ENCODE measurements at places on chromosomes 5 and 9.

- no peak for DNase-seq
Measured at GRCh38 chr5:39427229-39427628, 2.4 kb upstream of the DAB2 start.

DNA sequence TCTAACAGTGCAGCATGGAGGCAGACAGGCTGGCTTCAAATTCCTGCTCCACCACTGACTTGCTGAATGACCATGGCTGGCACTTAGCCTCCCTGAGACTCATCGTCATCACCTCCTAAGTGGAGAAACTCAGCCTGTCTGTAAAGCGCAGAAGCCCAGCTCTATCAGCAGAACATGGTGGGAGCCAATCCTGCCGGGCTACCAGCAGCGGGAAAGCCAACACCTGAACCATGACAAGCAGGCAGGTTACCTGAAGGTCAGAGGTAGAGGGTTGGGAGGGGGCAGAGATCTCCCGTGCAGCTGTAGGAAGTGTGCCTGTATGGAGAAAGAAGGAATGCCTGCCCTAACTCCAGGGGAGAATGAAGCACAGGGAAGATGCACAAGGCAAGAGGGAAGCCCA, 72.6 kb upstream of the LRRTM2 start:
- no peak for DNase-seq

DNA sequence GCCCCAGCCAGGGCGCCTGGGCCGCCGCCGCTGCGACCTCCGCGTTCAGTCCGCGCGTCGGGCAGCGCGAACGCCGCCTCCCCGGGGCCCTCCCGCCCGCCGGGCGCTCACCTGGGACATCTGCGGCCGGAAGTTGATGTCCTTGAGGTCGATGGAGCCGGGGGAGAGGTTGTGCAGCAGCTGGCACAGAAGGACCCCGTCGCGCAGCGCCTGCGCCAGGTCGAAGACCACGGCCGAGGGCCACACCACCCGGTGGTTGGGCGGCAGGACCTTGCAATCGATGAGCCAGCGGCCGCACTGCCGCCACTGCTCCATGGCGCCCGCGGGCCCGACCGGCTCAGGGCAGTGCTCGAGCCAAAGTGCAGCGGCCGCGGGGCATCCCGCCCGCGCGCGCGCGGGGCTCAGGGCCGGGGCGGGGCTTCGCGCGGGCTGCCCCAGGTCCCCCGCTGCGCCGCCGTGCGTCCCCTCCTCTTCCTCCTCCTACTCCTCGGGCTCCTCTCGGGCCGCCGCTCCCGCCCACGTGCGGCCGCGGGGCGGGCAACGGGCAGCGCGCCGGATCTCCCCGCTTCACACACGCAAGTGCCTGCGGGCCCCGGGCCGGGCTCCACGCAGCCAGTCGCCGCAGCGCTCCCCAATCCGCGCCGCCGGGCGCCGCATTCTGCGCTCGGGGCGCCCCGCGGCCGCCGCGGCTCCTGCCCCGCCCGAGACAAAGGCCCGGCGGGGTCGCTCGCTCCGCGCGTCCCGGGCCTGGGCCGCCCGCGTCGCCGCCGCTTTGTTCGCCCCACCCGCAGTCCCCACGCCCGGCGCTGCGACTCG, at the start of gene VAV2:
TSS of gene VAV2 (minus strand) at position 361 of the 816 bp plus-strand sequence. CDS start at position 315, 46 bp downstream.
- DNase-seq: no peak

DNA sequence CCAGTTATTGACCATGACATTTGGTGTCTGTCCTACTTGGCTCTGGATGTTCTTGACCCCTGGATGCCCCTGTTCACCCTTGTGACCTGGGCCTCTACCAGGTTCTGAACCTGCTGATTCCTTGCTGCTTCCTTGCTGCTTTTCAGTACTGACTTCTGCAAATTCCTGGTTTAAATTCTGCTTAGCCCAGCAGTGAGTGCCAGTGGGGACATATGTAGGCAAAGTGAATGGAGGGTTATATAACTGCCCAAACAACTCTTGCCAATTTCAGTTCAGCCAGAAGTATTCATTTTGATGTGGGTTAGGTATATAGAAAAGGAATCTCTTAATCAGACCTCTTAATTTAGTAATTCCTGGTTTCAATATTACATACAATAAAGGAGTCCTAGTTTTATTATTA, 220.6 kb downstream of the TAF11L14 start:
- DNase-seq: peak; percentile 12

DNA sequence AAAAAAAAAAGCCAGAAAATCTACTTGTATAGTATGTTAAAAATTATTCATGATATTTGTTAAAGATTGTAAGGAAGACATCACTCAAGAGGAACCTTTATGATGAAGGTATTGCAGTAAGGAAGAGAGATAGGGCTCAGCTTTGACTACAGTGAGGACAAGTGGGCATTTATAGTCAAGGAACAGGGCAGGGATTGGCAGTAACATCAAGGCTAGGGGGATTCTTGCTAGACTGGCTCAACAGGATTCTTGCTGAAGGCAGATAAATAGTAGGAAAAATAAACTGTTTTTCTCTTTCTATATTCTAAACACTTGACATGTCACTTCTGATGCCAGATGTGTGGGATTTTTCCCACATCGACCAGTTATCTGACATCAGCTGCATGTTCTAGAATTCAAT, 96.7 kb downstream of the ITGA1 start:
- no peak for DNase-seq

DNA sequence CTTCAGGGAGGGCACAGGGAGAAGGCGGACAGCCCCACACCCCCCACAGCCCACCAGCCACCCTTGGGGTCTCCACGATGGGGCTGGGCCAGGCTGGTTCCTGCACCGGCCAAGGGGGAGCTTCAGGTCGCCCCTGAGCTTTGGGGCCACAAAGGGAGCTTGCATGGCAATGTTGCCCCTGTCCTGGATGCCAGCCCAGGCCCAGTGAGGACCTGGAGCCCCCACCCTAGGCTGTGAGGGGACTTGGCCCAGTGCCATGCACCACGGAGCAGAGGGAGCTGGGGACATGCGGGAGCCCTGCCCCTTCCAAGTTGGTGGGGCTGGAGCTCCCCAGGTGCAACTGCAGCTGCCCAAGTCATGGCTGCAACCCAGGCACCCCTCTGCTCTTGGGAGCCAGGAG, 18.4 kb downstream of the TMEM38B start:
- no peak for DNase-seq

GRCh38 chr9:117526674-117527073, 111.8 kb upstream of the ASTN2 start:
- DNase-seq: no peak

DNA sequence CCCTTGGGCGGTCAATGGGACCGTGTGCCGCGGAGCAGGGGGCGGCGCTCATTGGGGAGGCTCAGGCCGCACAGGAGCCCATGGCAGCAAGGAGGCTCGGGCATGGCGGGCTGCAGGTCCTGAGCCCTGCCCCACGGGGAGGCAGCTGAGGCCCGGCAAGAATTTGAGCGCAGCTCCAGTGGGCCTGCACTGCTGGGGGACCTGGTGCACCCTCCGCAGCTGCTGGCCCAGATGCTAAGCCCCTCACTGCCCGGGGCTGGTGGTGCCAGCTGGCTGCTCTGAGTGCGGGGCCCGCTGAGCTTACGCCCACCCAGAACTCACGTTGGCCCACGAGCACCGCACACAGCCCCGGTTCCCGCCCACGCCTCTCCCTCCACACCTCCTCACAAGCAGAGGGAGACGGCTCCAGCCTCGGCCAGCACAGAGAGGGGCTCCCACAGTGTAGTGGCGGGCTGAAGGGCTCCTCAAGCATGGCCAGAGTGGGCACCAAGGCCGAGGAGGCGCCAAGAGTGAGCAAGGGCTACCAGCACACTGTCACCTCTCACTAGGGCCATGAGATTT, 141.1 kb upstream of the OR13F1 start:
- no peak for DNase-seq

- no peak for DNase-seq
Measured at GRCh38 chr5:124252191-124252638, 494.2 kb downstream of the ZNF608 start.

- no peak for DNase-seq
Measured at GRCh38 chr5:170368586-170368985, 20.6 kb downstream of the KCNMB1 start.

- no peak for DNase-seq
Measured at GRCh38 chr9:20508242-20508641, 114.1 kb downstream of the MLLT3 start.

- DNase-seq: no peak
Measured at GRCh38 chr5:127415034-127415433, 102.4 kb upstream of the PRRC1 start.

DNA sequence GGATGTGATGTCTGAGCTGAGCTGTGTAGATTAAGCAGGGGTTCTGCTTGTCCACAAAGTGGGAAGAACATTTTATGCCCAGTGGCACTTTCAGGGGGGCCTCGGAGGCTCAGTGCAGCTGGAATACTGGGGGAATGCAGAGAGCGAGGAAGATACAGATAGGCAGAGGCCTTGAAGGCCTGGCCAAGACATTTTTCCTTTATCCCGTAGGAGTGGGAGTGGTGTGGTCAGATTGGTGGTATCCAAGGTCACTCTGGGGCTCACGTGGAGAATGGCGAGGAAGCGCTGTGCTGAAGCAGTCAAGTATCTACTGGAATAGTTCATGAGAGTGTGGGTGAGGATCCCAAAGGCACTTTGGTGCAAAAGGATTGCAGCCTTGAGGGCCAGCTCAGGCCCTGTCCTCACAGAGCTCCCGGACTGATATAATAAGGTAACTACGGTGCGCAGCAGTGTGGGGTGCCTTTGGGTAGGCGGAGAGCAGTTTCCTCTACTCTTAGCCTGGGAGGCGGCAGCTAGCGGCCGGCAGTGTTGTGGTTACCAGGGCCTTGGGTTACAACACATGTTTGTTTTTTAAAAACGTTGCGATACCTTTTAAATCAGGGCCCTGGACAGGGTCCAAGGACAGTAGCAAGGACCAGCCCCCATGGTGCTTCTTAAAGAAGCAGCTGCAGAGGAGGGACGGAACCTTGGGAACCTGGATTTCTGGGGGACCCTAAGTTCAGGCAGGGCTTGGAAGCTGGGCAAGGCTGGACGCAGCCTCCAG, 10.8 kb upstream of the CCDC69 start:
- no peak for DNase-seq

- no peak for DNase-seq
Measured at GRCh38 chr5:107979291-107979690, 308.6 kb upstream of the EFNA5 start.

DNA sequence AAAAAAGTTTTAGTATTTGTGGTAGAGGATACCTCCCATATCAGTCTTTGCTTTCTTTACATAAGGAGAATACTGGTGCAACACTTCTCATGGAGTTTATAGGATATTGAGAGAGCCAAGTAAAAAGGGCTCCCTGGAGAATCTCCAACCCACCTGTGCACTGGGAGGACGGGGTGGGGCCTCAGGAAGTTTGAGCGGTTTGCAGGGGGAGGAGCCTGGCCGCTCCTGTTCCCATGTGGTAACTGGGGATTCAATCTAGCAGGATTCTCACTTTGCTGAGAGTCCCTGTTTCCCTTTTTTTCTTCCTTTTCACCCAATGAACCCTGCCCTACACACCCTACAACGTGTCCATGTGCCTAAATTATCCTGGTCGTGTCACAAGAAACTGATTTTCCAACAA, 82.8 kb downstream of the APTX start:
- no peak for DNase-seq

DNA sequence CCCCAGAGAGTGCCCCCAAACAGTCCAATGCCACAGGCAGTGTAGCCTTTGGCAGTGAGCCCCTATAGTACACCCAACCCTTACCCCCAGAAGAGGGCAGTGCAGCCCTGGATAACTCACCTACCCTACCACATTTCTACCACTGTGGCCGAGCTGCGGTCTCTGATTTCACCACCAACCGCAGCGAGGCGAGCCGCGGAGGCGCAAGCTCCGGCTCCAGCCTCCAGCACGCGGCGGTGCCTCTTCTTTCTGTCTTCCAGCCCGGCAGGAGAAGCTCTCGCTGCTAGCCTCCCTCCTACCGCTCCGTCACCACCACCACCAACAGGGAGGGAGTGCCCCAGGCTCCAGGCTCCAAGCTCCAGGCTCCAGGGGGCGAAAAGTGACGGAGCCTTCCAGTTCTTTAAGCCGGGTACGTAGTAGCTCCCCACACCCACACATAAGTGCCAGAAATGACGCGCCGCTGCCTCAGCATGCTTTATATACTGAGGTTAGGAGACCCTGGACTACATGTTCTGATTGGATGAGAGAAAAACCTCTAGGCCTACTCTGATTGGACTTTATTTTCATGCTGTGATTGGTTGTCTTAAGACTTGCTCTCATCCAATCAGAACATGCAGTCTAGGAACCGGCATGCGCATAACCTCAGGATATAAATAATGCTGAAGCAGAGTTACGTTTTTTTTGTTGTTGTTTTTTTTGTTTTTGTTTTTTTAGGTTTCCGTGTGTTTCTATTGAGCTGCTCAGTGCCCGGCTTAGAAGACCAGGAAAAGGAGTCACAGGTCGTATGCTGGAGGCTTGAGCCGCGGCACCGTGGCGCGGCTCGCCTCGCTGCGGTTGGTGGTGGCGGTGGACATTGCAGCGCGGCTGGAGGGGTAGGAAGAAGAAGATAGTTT, at the start of gene PCAT7:
TSS of gene PCAT7 (plus strand) at position 645 of the 893 bp plus-strand sequence.
- no peak for DNase-seq

All from dorsolateral prefrontal cortex (tissue), 122 donors.